ENCODE measurements at places on chromosomes 6 and 20.
A peak's percentile ranks its signal among the peaks of the same experiment; 100 is the strongest.

GRCh38 chr6:89630488-89630887 is 8.1 kb downstream of the LYRM2 start:
- no peak for DNase-seq

DNA sequence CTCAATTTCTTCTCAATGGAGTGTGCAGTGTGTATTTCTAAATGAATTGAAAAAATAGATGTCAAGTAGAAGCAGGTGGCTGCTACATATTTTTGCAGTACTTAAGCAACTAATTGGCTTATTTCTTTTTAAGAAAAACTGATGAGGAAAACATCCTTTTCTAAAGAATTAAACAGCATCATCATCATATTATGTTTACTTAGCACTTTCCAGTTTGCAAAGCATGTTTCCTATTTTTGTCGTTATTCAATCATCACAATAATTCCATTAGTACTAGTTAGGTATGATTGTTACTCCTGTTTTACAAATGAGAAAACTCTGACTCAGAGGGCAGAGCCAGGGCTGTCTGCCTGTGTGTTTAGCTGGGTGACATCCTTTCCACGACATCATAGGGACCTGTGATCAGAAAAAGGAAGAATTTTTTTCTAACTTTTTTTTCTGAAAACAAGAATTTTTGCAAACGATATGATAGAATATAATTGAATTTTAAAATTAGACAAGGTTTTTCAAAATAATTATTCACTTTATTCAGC is 22.7 kb upstream of the BMP6 start:
- no peak for DNase-seq

GRCh38 chr6:119738425-119738824 is 388.9 kb upstream of the MAN1A1 start:
- no peak for DNase-seq

DNA sequence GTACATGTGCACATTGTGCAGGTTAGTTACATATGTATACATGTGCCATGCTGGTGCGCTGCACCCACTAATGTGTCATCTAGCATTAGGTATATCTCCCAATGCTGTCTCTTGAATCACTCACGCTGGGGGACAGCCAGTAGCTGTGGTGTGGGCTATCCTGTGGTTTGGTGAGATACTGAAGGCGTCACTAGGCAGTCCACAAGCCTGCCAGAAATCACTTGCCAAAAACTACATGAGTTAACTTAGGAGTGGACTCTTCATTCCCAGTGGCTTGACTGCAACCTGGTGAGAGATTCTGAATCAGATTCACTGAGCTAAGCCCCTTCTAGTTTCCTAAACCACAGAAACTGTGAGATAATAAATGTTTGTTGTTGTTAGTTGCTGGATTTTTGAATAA is 191.3 kb downstream of the TSHZ2 start:
- no peak for DNase-seq

GRCh38 chr20:32539817-32540675 is 45.1 kb downstream of the NOL4L start:
- peak; percentile 49 for DNase-seq

GRCh38 chr6:34465531-34466241 is at the start of gene PACSIN1:
TSS of gene PACSIN1 (plus strand) at chr6:34466076. CDS start at chr6:34526306, 60,230 bp downstream.
- DNase-seq = no peak

DNA sequence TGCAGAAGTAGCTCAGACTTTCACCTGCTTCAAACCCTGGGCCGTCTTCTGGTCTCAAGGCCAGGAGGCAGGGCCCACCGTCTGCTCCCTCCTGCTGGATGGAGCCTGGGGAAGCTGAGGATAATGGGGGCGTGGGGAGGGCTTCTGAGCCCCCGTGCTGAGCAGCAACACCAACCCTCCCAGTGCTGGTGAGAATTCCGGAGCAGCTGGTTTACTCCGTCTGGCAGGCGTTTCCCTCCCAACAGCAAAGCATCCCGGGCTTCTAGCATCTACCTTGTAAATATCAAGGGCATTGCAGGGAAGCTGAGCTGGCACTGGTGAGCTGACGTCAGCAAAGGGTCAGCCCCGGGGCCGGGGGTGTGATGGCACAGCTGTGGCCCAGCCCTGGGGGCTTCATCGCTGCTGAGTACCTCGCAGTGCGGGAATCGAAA is 16.8 kb upstream of the CHRNA4 start:
- DNase-seq = no peak

DNA sequence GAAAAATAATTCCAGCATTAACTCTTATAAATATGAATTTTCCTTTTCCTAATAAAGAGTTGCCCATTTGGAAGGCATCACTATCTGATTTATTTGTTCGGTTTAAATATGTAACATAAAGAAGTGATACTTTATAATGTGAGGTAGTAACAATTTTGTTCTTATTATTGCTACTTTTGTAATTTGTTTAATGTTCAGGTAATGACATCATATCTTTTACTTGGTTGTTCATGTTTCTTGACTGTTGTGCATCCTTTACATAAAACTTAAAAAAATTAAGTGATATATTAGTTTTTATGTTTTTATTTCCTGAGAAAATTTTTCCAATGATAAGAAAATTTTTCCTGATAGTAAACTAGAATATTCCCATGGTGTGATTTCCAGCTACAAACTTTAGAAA is 124.6 kb downstream of the AFG1L start:
- DNase-seq = no peak

- no peak for DNase-seq
These were observed 9.2 kb upstream of the GHRH start for GRCh38 chr20:37270576-37271420.

DNA sequence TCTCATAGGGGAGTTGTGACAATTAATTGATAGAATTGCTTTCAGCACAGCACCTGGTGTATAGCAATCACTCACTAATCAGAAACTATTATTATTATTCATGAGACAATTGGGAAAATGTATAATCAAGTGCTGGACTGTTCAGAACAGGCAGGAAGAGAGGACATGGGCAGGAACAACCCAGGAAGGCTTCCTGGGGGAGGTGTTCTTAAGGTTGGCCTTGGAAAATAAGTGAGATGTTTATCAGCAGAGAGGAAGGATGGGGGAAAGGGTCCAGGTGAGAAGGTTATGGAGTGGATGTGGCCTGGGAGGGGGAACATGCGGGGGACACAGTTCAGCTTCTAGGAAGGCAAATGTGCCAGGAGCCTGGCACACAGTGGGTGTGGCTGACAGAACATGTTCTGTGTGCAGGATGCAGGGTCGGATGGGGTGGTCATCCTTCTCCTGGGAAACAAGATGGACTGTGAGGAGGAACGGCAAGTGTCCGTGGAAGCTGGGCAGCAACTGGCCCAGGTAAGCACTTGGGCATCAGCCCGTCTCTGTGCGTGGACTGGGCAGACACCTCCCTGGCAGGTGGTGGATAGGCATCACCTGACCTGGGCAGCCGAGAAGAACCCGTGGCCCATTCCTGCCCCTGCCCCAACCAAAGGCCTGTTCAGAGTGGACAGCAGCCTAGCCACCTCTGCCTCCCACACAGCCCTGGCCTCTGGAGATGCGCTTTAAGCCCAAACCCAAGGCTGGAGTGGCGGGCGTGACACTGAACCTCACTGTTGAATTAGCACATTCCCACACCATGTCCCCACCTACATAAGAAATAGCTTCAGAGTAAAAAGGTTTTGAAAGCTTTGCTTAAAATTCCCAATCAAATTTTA is 30.9 kb downstream of the RAB44 start:
- no peak for DNase-seq

DNA sequence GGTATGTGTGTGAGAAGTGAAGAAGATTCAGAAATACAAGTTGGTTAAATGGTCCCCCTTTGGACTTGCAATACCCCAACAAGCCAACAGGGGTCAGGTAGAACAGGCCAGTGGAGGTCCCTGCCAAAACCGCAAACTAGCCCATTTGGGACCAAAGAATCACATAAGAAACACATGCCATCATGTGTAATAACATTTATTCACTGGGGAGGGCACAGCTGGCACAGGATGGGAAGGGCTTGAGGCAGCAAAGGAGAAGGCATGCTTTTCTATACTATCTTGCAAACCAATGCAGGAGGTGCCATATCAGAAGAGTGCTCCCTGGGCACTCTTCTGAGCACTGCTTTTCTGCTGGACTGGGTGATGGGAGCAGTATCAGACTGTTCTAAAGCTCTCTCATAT is 116.1 kb upstream of the TRAF3IP2 start:
- peak; percentile 30 for DNase-seq

DNA sequence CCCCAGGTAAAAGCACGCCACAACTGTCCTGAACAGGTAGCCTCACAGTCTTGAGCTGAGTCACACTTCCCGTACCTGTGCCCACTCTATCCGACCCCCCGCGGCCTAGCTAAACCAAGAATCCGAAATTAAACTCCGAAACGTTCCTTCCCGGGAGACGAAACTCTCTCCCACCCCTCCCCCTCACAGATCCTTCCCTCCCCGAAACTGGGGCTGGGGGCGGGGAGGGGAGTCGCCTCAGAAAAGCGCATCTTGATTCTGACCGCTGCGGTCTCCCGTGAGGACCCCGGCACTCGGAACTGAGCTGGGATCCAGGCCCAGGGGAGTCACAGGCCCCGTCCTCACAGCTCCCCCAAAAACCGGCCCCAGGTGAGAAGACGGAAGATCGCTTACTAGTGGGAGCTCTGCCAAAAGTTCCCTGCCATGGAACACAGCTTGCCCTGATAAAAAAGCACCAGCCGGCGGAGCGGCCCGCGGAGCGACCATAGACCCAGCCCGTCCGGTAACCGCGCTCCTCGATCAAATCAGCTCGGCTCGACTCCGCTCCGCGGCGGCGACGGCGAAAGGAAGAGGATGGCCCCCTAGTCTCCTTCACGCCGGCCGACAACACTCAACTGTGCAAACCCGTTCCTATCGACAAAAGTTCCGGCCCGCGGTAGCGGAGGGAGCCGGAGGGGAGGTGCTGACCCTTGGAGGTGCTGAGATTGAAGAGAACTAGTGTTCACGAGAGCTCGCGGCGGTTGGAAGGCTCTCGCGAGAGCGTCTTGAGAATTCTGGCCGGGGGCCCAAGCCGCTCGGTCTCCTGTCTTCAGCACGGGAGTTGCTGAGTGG is at the start of gene CCNC:
Gene CCNC, minus strand, starts transcription at position 558 of the 831 bp plus-strand sequence. Its CDS starts 133 bp downstream, at position 425.
- peak; percentile 86 for DNase-seq

DNA sequence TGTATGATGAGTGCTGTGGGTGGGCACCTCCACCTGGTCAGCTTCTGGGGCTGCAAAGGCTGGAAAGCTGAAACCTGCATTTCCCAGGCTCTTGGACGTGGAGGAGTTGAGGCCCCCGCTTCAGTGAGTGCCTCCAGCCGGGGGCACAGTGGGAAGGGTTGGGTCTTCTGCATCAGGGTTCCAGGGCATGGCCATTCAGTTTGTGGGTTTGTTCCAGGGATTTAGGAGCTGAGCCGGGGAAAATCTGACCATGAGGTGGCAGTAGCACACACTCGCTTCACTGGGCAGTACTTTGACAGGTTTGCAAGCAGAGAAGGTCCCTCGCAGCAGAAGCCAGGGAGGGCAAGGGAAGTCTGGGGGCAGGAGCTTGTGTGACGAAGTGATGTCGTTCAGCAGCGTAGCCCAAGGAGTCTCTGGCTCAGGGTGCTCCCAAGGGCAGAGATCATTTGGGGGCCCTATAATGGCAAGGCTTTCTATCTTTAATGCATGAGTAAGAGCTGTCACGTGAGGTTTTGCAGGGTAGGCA is 69.5 kb upstream of the SULF2 start:
- DNase-seq = no peak

DNA sequence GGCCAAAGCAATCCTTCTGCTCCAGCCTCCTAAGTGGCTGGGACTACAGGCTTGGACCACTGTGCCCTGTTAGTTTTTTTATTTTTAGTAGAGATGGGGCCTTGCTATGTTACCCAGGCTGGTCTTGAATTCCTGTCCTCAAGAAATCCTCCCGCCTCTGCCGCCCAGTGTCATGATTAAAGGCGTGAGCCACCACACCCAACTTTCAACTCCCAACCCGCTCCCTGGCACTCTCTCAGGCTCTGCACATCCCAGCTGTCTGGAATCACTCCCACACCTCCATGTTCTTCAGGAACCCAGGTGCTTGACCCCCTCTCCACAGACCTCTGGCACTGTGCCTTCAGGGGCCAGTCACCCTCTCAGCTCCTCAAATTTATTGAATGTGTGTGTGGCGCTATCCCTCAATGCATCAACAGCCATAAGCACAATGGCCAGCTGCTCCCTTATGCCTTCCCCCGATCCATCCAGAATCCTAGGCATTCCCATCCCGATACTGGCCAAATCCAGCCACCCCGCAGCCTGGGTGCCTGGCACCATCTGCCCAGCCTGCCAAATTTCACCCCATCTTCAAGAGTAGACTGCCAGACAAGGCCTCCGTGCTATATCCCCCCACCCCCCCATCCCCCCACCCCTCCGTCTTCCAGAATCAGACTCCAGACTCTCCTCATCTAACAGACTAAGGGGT is 647 bp upstream of the POU5F1 start:
- no peak for DNase-seq

DNA sequence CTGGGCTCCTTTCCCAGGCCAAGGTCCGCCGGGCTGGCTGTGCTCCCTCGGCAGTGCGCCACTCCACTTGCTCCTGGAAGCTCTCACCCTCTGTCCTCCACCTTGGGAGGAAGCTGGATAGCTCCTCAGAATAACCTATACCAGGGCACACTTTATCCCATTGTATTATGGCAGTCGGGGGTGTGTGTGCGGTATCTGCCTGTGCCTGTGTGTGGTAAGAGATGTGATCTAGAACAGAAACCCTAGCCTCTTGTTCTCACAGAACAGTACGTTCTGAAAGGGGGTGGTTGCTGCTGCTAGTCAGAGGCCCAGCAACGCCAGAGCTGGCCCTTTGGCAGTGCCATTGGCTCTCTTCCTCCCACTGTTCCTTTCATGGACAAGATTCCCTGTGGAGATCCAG is 168.4 kb downstream of the TBXT start:
- no peak for DNase-seq

DNA sequence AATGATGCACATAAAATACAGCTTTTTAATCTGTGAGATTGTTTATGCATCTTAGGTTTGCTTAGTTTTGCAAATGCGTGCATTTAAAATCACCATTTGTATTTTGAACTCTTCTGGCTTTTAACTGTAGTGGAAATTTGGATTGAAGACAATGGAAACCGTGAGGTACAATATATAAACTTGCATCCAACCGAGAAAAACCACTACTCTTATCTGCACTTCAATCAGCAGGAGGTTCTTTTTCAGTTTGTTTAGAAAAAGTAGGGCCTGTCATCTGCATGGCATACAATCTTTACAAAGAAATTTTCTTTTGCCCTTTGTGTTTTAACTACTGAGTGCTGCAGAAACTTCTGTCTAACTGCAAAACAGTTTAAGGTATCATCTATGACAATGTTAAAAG is 132.8 kb downstream of the LAMA2 start:
- DNase-seq = no peak

DNA sequence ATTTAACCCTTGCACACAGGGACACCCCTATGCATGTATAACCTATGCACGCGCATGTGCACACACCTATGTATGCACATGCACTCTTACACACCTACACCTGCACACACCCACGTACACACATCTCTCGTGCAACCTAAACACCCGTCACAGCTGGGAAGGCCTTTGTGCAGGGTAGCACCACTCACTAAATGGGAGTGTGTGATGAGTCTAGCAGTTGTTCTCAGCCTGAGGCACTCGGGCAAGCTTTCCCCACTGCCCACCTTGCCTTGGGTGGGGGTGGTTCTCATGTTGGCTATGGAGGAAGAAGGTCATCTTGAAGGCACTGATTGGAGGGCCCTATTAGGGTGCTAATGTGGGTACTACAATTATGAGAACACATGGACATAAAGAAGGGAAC is 85.8 kb downstream of the DLL1 start:
- no peak for DNase-seq
